ENCODE measurements at places on chromosomes 2 and 18.

DNA sequence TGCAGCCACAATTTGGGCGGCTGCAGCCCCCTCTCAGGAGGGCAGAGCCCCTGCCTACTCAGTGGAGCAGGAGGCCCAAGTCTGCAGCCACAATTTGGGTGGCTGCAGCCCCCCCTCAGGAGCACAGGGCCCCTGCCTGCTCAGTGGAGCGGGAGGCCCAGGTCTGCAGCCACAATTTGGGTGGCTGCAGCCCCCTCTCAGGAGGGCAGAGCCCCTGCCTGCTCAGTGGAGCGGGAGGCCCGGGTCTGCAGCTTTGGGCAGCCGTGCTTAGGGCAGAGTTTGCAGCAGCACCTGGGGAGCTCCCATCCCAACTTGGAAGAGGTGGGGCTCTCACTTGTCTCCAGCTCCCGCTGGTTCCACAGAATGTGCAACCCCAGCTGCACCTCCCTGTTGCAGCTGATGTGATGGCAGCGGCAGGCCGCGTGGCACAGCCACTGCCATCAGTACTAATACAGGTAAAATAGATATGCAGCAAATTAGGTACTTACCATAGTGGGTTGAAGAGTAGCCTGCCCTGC is 99.4 kb downstream of the TWIST2 start:
- DNase-seq = no peak

DNA sequence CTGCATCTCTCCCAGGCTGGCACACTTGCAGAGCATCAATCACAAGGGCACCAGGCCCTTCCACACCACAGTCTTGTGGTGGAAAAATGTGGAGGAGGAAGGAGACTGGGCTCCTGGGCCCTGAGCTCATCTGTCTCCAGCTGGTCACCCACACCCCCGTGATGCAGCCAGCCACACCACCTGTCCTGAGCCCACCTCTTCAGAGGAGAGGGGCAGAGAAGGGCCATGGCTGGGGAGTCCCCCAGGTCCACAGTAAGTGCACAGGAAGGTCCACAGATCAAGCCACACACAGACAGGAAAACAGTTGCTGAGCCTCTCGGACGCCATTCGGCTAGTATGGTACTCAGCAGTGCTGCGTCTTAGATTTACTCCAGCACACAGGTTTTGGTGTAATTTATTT is 203.5 kb upstream of the SALL3 start:
- DNase-seq = no peak

DNA sequence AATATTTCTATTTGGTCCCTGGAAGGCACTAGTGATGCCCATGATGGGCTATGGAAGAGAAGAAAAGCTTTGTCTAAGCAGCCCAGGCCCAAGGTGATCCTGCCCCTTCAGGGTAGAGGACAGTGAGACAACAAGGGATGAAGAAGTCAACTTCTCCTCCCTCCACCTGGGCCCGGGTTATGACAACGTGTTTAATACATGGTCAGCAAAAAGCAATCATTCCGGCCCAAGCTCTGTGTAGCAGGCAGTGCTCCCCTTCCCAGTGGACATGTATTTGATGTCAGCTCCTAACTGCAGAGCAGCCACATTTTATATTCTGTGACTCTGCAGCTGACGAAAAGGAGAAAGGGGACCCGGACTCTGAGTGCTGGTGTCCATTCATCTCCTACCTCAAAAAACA is 67.2 kb upstream of the MFF start:
- DNase-seq = no peak

GRCh38 chr2:237542001-237542704 is 24.2 kb upstream of the PRLH start:
- DNase-seq = no peak

DNA sequence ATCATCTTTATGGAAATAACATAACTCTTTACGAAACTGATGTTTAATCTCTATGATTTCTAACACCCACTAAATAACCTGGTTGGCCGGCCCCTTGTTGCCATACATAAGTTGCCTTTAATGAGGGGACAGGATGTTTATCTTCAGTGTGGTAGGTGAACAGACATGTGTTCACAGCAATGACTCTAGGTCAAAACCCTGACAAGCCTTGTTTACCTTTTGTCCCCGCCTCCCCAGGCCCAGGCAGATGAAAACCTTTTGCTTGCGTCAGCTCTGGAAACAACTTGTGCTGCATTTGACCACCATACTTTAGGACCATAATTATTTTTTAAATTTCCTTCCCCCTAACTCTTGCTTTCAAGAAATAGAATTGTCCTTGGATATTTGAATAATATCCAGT is 2.9 kb upstream of the DSG4 start:
- no peak for DNase-seq

DNA sequence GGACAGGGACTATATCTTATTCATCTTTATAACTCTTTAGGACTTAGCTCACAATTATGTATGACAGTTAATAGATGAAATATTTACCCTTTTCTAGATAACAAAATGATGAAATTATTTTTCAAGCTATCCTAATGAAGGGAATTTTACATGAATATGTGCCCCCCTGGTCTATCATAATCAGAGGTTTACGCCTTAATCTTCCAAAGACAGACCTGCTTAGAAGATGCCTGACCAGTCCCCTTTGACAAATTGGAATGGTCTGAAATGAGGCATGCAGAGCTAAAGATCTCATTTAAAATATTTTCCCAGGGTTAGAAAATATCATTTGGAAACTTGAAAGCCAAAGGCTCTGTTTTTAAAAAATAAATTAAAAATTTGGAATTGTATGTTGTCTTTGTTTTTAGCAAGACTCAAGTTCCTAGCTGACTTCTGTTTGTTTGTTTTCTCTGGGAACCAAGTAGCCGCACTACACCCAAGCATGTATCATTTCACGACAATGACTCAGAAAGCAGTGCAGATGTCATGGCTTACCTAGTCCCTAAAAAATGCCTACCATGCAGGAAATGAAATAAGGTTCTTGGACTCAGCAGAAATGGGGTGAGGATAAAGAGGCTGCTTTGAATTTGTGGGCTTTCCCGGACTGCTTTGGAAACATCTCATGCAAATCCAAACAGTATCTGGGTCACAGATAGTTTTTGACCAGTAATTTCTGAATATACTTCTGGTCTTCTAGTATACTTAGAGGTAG is 162.1 kb downstream of the ZEB2 start:
- DNase-seq = no peak

- DNase-seq = no peak
Measured at GRCh38 chr2:231682603-231683291, 25.6 kb upstream of the PTMA start.
